T-helper 2 cell treated with Interferon-gamma antibody and Interleukin-4, amounts not matched to agents 100 ng/mL and 5 ng/mL, for 36 hours (primary cell): ENCODE measurements at places on chromosomes 11 and 22. TPM values are rescaled to one million over a fixed set of nuclear protein-coding genes. Genes with fewer than 3 reads are reported as not detected.

TMPRSS6 gene
- 0.55 and 0.75 TPM in 2 replicates for total RNA-seq

INS gene
- not detected in 2 replicates for total RNA-seq

FIBIN gene
- not detected in 2 replicates for total RNA-seq

MIOX gene
- 0.14 TPM in 1 of 2 replicates, not detected in the other for total RNA-seq

GGT5 gene
- 0.11 TPM in 1 of 2 replicates, not detected in the other for total RNA-seq

VWCE gene
- 2.9 and 3.8 TPM in 2 replicates for total RNA-seq

KRTAP5-9 gene
- 0.18 and 0.39 TPM in 2 replicates for total RNA-seq

NXPE1 gene
- not detected in 2 replicates for total RNA-seq

ARVCF gene
- 0.75 and 0.84 TPM in 2 replicates for total RNA-seq

SRPRA gene
- total RNA-seq = 150 and 157 TPM in 2 replicates

SCN4B gene
- 0.11 TPM in 1 of 2 replicates, not detected in the other for total RNA-seq

PES1 gene
- 74.6 and 80.8 TPM in 2 replicates for total RNA-seq

MMP7 gene
- not detected in 2 replicates for total RNA-seq

MS4A14 gene
- not detected in 2 replicates for total RNA-seq

USP47 gene
- total RNA-seq = 38.7 and 41.0 TPM in 2 replicates

DDI1 gene
- total RNA-seq = not detected in 2 replicates

PRR33 gene
- total RNA-seq = not detected in 2 replicates

ZC3H12C gene
- total RNA-seq = 1.7 and 1.9 TPM in 2 replicates

IL18 gene
- total RNA-seq = 1.4 TPM in 2 replicates

MUC6 gene
- not detected in 2 replicates for total RNA-seq

ZFTA gene
- 1.8 and 2.2 TPM in 2 replicates for total RNA-seq

LRP4 gene
- 0.25 TPM in 1 of 2 replicates, not detected in the other for total RNA-seq

CSF2RB gene
- 7.8 TPM in 2 replicates for total RNA-seq

E2F8 gene
- 41.9 and 42.6 TPM in 2 replicates for total RNA-seq

ZNF74 gene
- 8.9 and 10.7 TPM in 2 replicates for total RNA-seq

CYB5R2 gene
- total RNA-seq = 1.6 and 1.7 TPM in 2 replicates

STIP1 gene
- 267 and 285 TPM in 2 replicates for total RNA-seq

FTH1 gene
- total RNA-seq = 895 and 896 TPM in 2 replicates

GLYATL1 gene
- total RNA-seq = not detected in 2 replicates

MYOD1 gene
- total RNA-seq = not detected in 2 replicates

CEP164 gene
- total RNA-seq = 42.0 and 47.4 TPM in 2 replicates

TIMM8B gene
- total RNA-seq = 52.1 and 57.4 TPM in 2 replicates

GDPD4 gene
- not detected in 2 replicates for total RNA-seq

OR51B5 gene
- not detected in 2 replicates for total RNA-seq

LDHAL6A gene
- total RNA-seq = 0.11 TPM in 1 of 2 replicates, not detected in the other

KRTAP5-1 gene
- total RNA-seq = not detected in 2 replicates

ELFN2 gene
- 0.07 and 0.20 TPM in 2 replicates for total RNA-seq
